ENCODE measurements at places on chromosomes 5 and 9. TPM values are rescaled to one million over a fixed set of nuclear protein-coding genes. Genes with fewer than 3 reads are reported as not detected.

The PLAC8L1 gene
- total RNA-seq, result not detected

The TMEM38B gene
- 33.5 TPM for total RNA-seq

The HK3 gene
- total RNA-seq, result 11.3 TPM

The SLC27A6 gene
- total RNA-seq, result 0.93 TPM

The TEK gene
- total RNA-seq, result 45.7 TPM

The TOR4A gene
- 12.5 TPM for total RNA-seq

The PCDHGA11 gene
- total RNA-seq, result 10.0 TPM

The SPINK7 gene
- not detected for total RNA-seq

The IL31RA gene
- total RNA-seq, result not detected

The PCDHGA3 gene
- total RNA-seq, result 4.8 TPM

The SMIM33 gene
- total RNA-seq, result not detected

The CMYA5 gene
- total RNA-seq, result 72.5 TPM

The ORM2 gene
- total RNA-seq, result not detected

The BTNL3 gene
- total RNA-seq, result not detected

The FOXD4L4 gene
- total RNA-seq, result 0.06 TPM
